ENCODE measurements at places on chromosomes 4 and X. TPM values are rescaled to one million over a fixed set of nuclear protein-coding genes. Genes with fewer than 3 reads are reported as not detected.

DNA sequence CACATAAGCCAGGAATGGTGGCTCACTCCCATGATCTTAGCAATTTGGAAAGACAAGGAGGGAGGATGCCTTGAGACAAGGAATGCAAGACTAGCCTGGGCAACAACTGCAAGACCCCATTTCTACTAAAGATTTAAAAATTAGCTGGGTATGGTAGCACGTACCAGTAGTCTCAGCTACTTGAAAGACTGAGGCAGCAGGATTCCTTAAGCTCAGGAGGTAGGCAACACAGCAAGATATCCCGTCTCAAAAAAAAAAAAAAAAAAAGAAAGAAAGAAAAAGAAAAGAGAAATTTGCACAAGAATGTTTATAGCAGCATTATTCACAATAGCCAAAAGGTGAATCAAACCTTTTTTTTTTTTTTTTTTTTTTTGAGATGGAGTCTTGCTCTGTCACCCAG lies 29.7 kb downstream of the PDS5A start:
- DNase-seq: no peak

- DNase-seq: no peak
Measured at GRCh38 chrX:48626401-48627298, 29.4 kb downstream of the WDR13 start.

DNA sequence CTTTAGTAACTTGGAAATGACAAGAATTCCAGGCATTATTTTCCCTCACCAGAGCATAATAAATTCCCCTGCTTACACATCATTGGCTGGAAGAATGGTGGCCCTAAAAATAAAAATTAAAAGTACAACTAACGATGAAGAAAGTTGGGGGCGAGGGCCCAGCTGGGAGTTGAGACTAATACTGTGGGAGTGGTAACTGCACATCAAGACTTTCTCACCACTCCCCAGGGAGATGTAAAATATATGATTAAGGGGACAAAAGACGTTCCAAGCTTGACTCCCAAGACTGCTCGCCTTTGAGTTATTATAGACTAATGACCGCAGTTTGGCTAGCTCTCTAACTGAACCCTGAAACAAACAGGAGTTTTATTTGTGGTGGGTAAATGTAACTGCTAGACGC lies 30.0 kb downstream of the SMIM31 start:
- DNase-seq: no peak

- no peak for DNase-seq
Measured at GRCh38 chr4:142088906-142089305, 452.5 kb downstream of the IL15 start.

GRCh38 chr4:125728568-125728967 lies 413.8 kb downstream of the FAT4 start:
- peak; percentile 89 for DNase-seq

- no peak for DNase-seq
Measured at GRCh38 chr4:184533908-184534307, 59.6 kb upstream of the IRF2 start.

The LONRF3 gene
- not detected for polyA plus RNA-seq
